ENCODE measurements at places on chromosomes 11 and 22.

DNA sequence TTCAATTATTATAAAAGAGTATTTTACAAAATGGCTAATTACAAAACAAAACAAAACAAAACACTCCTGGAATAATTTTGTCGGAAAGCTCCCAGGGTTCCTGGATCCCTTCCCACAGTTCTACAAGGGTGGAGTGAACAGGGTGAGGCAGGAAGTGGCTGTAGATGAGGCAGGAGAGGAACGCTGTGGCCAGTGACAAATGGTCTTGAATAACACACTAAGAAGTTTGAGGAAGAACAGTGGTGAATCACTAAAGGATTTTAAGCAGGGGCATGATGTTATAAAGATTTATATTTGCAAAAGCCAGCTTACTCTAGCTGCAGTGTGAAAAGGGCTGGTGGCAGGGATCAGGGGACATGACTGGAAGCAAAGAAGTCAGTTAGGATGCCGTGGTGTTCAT lies 33.8 kb upstream of the APOA1 start:
- no peak for DNase-seq

GRCh38 chr22:40453671-40454070 lies 83.3 kb downstream of the SGSM3 start:
- no peak for DNase-seq

- DNase-seq = peak; percentile 33
These were observed 1.3 kb upstream of the PATZ1 start for GRCh38 chr22:31347251-31348008.

GRCh38 chr11:65849366-65849765 lies 8.6 kb downstream of the CFL1 start:
- DNase-seq = no peak

DNA sequence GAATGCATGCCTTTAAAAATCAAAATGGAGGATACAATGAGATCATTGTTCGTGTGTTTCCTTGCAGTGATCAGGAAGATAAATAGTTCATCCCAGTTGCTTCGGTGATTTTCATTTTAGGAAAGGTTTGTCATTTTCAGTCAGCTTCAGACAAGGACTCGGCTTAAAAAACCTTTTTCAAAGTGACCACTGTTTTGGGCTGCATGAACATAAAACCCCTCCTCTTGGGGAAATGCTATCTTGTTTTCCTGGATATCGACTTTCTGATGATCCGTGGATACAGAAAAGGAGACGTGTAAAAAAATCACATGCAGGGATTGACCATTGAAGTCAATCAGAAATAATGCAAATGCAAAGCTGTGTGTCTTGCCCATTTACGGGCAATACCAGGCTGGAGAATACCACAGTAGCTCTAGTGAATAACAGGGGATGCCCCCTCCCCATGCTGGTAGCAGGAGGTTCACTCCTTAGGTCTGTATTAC lies 146.8 kb downstream of the MAML2 start:
- no peak for DNase-seq

- no peak for DNase-seq
These were observed 22.7 kb upstream of the RRM1 start for GRCh38 chr11:4071914-4072313.

GRCh38 chr11:32575070-32575469 lies 8.6 kb upstream of the EIF3M start:
- DNase-seq = no peak

- DNase-seq = peak; percentile 10
These were observed 99.1 kb downstream of the CD44 start for GRCh38 chr11:35237860-35238715.

GRCh38 chr11:8341996-8342395 lies 78.3 kb upstream of the LMO1 start:
- DNase-seq = no peak

DNA sequence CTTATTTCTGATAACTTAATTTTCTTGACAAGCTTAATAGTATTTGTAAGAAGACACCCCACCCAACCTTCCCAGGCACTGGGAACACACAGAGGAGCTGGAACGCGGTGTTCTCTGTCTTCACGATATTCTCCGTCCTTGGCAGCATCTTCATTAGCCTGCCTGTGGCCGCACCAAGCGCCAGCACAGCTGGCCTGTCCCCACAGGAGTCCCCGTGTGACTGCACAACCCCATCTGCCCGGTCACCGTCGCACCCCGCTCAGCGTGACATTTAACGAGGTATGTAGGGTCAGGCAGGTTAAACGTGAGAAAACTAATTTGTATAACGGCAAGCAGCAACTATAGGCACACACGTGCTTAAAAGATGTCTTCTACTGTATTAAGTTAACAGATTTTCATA lies 293.3 kb downstream of the BRD1 start:
- no peak for DNase-seq

DNA sequence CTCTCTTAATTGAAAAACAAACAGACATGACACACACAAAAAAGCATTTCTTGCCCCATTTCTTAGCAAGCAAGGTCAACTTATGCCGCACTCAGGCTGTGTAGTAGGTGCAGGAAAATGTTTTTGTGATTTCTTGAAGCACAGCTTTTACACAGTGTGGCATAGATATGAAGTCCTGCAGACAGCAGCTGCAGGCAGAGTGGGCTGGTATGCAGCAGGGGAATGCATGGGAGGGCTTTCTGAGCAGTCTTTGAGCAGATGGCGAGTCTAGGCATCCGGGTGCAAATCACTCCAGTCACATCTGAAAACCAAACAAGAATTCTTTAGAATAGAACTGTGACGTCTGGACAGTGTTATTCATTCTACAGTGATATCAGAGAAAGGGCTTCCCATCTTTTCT lies 87.5 kb downstream of the BLID start:
- no peak for DNase-seq

GRCh38 chr11:112177589-112177988 lies 2.3 kb downstream of the BCO2 start:
- no peak for DNase-seq

DNA sequence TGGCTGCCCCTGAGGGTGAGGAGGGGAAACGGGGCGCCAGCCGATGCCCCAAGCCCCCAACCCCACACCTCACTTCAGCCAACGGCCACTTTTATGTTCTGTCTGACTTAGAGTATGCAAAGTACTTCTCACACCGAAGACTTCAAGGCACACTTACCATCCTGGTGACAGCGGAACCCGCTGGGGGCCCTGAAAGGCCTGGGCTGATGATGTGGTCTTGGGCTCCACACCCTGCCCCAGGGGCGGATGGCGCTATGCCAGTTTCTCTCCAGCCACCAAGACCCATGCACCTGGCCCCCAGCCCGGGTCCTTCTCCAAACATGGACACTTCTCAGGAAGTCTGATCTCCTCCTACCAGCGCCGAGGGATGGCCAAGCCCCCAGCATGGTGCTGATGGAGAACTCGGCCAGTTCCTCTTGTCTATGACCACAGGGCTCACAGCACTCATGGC lies 175.4 kb downstream of the CTTN start:
- DNase-seq = no peak

- DNase-seq = no peak
These were observed 10.2 kb downstream of the ZC3H7B start for GRCh38 chr22:41311487-41311886.

DNA sequence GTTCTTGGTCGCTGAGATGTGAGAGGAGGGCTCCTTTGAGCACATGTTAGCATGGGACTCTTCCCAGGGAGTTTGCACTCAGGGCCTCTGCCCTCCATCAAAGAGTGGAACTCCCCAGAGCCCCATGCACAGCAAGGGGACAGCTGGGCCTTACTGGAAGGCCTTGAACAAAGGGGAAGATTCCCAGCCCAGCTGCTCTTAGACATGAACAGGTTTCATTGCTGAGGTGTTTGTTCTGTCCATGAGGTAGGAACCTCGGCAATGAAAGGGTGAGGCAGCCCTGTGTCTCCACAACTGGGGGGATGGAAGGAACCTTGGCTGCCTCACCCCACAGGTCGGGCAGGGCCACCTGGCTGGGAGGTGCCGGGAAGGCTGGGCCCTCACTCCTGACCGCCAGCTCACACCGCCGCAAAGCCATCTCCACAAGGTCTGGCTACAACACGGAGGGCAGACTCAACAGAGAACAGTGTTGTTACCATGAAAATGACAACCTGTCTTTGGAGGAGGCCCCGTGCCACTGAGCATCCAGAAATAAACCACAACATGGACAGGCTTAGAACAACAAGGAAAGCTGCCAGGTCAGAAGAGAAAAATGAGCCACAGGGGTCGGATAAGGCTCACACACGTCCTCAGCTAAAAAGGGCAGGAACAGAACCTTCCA lies 3.2 kb downstream of the DERL3 start:
- DNase-seq = no peak

DNA sequence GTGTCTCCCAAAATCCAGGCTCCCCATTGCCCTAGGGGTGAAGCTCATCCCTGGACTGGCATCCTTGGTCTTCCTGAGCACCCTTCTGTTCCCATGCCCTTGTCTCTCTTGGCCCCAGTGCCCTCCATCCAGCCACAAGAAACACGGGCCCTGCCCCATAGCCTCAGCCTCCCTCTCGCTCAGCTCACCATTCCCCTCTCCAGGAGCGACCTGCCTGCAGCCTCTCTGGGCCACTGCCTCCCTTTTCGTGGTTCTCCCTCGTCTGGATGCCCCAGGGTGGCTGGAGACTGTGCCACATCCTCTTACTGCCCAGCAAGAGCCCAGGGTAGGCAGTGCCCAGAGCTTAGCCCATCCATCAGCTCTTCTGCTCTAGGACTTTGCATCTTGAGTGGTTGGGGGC lies 532.1 kb downstream of the TBC1D22A start:
- DNase-seq = no peak

GRCh38 chr11:6608011-6608410 lies 4.0 kb downstream of the TAF10 start:
- DNase-seq = no peak

DNA sequence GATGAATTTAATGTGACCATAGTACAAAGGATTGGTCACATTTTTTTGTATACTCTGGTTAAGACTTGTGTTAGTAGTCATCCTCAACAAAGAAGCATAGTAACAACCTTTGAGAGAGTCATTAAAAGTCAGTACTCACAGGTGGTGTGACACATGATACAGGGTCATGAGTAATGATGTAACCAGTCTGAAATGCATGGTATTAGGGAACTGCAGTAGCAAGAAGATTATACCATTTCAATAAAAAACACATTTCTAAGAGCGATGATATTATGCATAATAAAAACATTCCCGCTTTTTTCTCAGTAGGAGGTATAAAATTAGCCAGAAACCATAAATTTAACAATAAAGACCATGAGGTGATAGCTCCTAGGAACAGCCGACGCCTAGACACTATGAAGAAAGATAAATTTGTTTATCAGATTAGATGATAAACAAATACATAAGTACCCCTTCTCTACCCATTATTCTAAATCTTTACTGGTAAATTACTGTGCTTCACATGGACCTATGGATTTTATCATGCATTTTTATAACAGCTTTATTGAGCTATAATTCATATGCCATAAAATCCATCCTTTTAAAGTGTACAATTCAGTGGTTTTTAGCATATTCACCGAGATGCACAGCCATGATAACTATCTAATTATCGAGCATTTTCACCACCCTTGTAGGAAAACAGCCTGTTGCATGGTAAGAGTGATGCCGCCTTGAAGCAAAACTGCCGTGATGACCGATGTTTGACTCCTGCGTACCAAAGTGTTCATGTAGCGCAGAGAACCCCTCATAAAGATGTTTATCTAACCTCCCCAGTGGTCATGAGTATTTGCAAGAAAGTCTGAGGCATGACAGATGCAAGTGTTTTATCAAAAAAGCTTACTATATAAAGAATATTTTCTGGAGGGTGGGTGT lies 41.8 kb downstream of the TMPRSS5 start:
- no peak for DNase-seq

DNA sequence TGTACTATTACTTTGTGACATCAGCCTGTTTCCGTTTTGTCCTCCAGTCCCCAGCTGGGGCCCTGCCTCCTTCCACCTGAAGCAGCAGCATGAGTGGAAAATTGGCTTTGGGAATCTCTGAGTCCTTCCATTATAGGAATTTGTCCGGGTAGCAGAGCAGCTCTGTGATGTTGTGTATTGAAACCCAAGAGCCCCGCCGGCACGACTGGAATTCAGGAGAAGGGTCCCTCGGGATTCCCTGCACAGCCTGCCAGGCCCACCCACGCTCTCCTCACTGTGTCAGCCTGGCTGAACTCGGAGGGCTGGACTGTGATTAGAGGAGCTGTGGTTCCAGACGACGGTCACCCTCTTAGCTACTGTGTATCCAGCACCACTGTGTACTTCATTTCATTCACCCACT lies 18.8 kb upstream of the TSPAN18 start:
- DNase-seq = no peak

GRCh38 chr11:95977534-95978174 lies 53.7 kb upstream of the MTMR2 start:
- DNase-seq = no peak

All from SW 1271 (cell line).